ENCODE measurements at places on chromosomes 16 and 17.

- DNase-seq: no peak
These were observed 165.1 kb downstream of the ABCC12 start for GRCh38 chr16:47990676-47991075.

DNA sequence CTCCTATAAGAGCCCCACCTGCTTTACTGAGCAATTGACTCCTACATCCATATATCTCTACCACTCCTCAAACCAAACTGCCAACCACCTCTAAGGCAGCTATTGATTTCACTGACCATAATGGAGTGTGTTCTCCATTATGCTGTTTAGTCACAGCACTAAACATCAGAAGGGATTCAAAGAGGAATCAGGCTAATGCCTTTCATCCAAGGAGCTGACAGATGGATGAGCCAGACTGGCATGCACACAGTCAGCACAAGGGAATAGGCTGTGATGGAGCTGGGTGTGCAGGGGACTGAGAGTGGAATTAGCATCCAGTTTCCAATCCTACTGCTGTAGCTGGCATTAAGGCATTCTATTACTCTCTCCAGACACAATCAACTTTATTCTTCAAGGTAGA lies 88.7 kb upstream of the CCL2 start:
- no peak for DNase-seq

- no peak for DNase-seq
These were observed 3.6 kb upstream of the XAF1 start for GRCh38 chr17:6752068-6752909.

DNA sequence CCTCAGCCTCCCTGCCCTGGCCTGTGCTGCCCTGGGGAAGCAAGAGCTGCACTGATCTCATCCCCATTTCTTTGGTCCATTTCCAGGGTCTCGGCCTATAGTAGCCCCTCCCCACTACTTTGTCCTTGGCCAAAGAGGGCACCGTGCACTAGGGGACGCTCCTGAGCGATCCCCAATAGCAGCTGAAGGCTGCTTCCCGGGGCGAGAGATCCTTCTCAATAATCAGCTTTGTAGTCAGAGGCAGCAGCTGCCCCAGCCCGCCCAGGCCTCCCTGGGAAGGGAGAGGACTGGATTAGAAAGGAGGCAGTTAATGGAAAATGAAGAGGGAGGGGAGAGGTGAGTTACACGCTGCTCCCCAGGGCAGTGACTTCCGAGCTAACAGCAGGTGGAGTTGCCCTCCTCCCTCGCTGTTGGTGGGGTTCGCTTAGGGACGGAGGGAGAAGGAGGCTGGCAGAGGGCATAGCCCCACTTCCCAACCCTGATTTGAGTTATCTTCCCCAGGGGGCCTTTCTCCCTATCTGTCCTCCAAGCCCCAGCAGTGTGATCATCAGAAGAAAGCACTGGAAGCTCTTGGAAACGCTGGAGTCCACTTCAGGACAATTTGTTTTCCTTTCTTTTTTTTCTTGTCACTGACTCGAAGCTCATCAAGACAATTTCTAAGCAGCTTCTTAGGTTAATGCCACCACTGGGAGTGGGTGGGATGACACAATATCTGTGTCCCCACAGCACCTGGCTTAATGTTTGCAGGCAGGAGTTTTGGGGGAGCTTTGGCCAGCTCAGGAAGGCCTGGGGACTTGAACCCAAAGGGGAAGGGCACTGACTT lies 2.6 kb downstream of the MXRA7 start:
- DNase-seq: no peak

DNA sequence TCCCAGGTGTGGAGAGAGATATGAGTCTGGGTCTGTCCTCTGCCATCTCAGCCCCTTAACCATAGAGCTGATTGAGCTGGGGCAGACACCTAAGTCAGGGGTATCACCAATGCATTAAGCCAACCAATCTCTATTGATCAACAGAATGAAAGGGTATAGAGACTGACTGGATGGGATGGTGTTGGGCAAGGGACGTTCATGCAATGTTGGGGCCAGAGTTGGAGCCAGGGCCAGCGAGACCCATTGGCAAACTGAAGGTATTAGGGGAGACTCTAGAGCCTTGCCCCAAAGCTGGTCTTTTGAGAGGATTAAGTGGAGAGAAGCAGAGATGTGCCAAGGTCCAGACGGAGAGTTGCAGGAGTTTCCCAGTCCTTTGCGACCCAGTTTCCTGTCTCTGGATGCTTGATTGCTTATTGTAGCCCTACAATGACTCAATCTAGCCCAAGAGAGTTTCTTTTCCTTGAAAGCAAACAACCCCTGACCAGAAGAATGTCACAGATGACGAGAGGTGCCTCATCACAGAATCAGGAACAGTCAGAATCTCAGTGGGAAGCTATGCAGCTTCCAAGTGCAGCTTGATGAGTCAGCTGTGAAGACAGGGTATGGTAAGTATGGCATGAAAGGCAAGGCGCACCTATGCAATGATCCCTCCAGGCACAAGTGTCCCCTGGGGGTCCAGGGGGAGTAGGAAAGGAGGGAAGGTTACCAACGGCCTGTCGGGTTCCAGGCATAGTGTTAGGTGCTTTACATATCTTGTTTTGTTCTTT lies 137.2 kb downstream of the UTP18 start:
- no peak for DNase-seq

DNA sequence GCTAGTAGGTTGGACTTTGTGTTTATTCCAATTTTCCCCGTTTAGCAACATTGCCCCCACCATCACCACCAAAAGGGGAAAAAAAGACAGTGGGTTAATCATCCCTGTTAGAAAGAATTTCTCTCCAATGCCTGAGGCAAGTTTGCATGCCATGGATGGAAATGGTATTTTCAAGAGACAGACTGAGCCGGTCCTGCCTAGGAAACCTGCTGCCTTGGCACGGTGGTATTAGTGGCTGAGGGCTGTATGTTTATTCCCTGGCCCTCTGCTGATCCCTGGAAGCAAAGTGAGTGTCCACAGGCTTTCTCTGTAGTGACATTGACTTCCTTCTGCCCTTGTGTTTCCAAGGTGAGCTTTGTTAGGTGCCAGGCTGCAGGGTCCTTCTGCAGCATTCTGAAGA lies 427.0 kb upstream of the RBFOX1 start:
- no peak for DNase-seq

- DNase-seq: no peak
These were observed 5.1 kb downstream of the COPS3 start for GRCh38 chr17:17275971-17276370.

- no peak for DNase-seq
These were observed 31.0 kb upstream of the C16orf78 start for GRCh38 chr16:49342336-49343265.

DNA sequence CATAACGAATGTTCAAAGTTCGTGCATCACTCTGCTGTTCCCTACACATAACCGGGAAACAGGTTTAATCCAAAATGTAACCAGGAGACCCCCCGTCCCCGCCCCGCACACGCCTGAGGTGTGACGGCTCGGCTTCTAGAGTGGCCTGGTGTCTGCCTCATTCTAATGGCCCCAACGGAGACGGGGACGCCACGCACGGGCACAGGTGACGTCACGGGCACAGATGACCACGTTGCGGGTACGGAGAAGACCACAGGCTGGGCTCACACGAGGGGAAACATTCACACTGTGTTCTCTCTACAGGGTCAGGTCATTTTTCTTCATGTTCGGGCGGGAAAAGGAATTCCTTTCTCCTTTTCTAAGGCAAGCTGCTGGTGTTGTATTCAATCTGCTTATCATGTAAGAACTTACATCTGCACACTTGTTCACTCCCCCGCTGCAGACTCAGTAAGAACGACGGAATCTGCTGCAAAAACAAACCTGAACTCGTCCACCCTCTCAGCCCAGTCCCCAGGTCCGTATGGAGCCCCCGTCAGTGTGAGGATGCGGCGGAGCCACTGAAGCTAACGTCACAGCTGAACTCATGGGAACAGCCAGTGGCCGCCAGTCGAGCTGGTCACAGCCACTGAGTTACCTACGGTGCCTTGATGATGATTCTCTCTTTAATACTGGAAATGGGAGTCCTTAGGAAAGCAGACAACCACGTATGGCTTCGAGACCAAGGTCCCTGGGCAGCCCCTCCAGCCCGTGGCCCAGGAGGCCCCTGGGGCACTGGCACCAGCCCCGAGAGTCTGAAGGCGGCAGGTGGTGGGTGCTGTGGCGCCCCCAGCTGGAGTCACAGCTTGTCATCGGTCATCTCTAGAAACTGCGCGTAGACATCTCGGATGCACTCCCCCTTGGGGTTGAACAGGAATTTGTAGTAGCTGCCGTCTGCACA lies 32.9 kb downstream of the WDR45B start:
- no peak for DNase-seq

- DNase-seq: no peak
These were observed 21.5 kb downstream of the SLC7A6OS start for GRCh38 chr16:68289202-68289601.

DNA sequence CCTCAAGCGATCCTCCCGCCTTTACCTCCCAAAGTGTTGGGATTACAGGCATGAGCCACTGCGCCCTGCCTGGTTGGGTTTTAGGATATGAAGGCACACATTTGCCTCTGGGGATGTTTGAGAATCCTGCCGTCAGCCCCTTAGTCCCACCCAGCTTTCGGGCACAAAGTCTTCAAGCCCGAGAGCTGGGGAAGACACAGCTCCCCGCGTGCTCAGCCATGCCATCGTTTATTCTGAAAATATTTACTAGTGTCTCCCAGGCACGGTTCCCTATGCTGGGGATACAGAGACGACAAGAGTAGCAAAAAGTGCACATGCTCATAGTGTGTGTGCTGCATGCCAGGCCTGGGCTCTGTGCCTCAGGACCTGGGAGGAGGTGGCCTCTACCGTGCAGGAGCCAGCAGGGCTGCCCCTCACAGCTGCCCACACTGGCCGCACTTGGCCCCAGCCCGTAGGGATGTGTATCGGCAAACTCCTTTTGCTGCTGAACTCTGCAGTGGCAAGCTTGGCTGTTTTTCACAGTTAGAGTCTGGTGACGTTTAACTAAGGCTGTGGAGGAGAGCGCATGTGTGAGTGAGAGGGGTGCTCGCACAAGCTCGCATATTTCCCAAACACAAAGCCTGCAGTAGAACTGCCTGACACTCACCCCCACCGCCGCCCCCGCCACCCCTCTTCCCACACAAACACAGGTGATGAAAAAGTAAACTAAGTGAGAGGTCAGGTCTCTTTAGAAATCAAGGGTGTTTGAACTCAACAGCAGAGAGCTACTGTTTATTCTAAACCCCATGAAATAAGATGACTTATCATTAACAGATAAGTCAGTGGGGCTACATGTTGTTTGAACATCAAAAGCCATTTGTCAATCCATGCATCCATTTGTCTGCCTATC lies 266.4 kb downstream of the MRTFB start:
- no peak for DNase-seq

DNA sequence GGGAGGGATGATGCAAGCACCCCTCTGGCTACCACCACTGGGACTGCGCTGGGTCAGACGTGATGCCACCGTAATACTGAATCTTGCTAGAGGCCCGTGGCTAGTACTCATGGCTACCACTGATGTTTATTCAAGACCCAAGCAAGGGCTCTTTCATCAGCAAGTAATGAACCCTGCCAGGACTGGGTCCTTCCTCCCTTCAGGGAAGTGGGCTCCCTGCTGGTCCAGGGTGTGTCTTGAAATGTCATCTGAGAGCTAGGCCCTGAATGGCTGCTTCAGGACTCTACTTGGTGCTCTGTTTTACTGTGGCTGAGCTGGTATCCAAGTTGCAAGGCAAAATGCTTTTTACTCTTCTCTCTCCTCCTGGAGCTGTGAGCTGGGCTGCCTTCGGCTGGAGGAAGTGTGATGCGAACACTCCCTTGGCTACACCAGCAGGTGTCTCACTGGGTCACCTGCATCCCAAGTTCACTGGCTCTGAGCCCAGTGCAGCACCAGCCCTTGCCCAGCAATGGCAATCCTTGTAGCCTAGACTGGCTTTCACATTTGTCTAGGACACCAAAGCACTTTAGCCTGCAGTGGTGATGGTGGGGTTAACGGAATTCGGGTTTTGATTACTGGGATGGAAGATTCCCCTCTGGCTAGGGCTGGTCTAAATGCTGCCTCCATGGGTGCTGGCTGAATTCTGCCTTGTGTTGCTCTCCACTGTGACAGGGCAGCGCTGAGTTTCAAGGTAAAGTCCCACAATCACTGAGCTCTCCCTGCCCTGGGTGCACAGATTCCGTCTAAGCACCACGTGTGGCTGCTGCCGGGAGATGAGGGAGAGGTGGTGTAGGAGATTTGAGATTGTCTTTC lies 98.6 kb downstream of the USP22 start:
- DNase-seq: no peak

GRCh38 chr17:29107933-29108822 lies 65.2 kb downstream of the PIPOX start:
- DNase-seq: no peak

DNA sequence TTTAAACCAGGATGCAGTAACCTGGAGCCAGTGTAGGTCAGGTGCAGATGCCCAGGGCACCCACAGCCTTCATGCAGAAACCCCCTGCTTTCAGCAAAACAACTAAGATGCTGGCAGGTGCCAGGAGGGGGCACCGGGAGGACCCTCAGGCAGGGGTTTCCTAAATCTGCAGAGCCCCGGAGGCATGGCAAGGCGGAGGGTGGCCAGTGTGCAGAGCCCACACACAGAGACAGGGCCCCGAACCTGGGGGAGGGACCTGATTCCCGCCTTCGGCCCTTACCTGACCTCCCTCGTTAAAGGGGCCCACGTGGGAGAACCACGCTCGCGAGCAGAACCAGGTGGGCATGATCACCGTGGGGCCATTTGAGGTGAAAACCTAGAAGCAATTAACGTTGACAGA lies 114.0 kb upstream of the METRNL start:
- no peak for DNase-seq

GRCh38 chr17:34841467-34841866 lies 119.8 kb downstream of the CCT6B start:
- no peak for DNase-seq

DNA sequence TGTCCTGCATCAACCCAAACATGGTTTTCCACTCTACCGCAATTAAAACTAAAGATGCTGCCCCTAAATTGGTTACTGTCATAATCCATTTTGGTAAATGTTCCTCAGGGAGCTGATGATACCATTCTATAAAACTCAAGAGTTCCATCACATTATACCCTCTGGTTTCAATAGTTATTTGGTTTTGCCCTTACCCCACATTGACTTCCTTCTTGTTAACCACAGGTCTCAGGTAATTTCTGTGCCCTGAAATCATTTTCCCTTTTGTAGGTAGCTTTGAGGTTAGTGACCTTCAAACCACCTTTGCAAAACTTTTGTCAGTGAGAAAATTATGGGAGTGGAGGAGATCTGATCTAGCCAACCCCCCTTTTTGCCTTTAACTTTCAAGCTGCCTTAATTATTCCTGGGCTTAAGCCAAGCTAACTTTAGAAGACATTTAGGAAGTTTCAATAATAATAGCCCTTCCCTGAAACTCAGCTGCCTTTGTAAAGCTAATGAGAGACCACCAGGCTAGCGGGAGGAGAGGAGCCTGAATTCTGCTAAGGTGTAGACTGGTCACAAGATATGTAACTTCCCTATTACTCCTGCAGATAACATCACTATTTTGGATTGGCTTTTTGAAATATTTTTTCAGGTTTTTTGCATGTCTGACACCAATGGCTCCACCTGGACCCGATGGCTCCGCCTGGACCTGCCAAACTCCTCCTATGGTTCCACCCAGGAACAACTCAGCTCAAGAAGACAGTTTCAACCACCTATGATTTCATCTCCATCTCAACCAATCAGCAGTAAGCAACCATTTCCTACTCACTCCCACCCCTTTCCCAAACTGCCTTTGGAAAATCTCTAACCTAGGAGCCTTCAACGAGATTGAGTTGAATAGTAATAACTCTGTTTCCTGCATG lies 224.9 kb downstream of the HS3ST3B1 start:
- DNase-seq: no peak

- DNase-seq: no peak
These were observed 53.8 kb downstream of the PRMT7 start for GRCh38 chr16:68364561-68364998.

All from CD4-positive, alpha-beta T cell treated with Interleukin-6 at 100 ng/mL for 8 hours (primary cell).